Stimulated activated CD4-positive, alpha-beta T cell treated with anti-CD3 and anti-CD28 coated beads, Interleukin-12 subunit alpha, Interleukin-12 subunit beta, amount 100 ng/mL, for 48 hours (primary cell): ENCODE measurements at places on chromosomes 13 and 19.
A peak's percentile ranks its signal among the peaks of the same experiment; 100 is the strongest.

GRCh38 chr13:38103851-38104250 is 234.3 kb upstream of the TRPC4 start:
- no peak for DNase-seq

DNA sequence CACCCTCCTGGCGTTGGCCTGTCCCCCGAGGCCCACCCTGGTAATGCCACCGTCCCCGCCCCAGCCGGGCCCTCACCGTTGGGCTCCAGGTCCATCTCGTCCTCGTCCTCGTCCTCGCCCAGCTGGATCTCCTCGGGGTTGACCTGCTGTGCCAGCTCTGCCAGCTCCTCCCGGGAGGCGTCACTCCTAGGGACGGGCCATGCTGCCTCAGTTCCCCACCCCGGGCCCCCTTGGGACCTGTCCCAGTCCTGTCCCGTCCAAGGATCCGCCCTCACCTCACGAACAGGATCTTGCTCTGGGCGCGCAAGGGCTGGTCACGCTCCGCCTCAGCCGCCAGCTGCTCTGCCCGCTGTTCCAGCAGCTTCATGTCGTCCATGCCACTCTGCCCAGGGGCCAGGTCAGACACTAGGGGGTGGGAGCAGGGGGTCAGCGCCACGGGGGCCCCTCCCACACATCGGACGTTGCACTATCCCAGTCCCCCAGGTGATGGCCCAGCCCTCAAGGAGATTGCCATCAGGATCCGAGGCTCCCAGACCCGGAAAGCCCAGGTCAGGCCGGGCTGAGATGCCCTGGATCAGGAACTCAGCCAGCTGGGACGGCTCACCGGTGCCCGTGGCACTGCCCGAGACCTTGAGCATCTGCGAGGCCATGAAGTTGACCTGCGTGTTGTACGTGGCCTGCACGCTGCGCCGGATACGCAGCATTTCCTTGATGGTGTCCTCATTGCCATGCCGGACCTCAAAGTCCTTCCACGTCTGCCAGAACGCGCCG is 9.5 kb downstream of the XAB2 start:
- no peak for DNase-seq

- no peak for DNase-seq
Observed at GRCh38 chr13:99150575-99151361, 49.9 kb upstream of the UBAC2 start.

- no peak for DNase-seq
Observed at GRCh38 chr13:93951108-93951507, 528.4 kb downstream of the DCT start.

DNA sequence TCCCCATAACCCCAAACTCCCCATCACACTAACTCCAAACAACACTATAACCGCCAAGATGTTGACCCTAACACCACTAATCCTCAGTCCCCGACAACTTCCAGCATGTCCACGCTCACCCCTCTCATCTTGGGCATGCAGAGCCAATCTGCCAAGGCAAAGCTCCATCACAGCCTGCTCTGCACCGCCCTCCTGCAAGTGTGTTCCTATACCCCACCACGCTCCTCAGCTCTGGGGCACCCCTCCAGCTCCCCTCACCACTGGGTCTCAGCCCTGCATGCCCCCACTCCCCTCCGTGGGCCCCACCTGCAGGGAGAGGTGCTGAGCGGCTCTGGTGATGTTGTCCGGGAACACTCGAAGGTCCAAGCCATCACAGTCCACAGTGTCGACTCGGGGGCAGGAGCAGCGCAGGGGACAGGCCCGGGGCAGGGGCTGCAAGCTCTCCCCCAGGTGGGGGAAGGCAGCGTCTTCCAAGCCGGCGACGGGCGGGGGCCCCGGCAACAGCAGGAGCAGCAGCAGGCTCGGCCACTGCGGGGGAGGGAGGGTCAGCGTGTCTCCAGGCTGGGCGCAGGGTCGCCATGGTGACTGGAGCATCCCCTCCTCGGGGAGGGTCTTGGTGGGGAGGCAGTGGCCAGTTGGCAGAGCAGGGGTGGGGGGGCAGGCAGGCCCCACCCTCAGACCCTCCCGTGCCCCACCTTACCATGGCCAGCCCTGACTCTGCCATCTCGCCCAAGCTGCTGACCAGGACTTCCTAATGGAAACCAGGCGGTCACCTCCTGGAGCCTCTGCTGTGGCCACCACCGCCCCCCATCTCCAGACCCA is 527 bp downstream of the PODNL1 start:
- no peak for DNase-seq

DNA sequence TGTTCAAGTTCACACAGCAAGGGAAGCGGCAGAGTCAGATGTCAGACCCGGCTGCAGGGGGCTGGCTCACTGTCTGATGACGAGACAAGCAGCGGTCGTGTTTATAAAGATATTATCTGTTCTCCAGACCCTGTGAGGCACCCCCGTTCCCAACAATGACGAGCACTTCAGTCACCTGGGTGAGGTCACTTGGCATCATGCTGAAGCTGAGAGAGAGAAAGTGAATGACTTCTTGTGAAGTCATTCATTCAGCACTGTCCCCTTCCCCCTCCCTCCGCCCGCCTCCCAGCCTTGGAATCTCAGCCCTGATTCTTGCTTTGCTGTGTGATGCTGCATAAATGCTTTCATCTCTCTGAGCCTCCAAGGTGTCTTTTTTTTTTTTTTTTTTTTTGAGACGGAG is 4.9 kb upstream of the LYPD3 start:
- DNase-seq = no peak

DNA sequence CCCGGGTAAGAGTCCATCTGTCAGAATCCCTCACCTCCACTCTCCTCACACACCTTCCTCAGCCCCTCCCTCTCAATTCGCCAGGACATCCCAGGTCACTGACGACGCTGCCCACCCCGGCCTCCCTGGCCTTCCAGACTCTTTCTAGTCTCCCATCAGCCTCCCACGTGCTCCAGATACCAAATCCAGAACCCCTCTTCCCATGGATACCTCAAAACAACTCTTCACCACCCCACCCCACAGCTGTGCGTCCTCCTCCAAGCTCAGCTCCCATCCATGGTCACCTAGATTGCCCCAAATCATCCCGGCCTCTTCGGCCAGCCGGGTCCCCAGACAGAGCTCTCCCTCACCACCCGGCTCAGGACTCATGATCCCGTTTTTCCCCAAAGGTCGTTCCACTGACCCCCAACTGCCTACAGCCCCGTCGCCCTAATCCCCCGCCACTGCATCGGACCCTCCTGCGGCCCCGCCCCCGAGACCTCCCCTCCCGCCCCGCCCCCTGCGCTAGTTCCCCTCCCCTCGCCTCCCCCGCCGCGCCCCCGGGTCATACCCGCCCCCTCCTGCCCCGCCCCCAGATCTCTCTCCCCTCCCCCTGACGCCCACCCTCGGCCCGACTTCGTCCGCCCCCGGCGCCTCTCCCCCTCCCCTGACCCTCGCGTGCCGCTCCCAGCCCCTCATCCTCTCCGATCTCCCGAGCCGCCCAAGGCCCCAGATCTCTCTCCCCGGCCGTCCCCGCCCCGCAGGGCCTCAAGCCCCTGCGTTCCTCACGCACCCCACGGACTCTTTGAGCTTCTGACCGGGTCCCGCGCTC is 546 bp downstream of the UBXN6 start:
- peak; percentile 19 for DNase-seq

DNA sequence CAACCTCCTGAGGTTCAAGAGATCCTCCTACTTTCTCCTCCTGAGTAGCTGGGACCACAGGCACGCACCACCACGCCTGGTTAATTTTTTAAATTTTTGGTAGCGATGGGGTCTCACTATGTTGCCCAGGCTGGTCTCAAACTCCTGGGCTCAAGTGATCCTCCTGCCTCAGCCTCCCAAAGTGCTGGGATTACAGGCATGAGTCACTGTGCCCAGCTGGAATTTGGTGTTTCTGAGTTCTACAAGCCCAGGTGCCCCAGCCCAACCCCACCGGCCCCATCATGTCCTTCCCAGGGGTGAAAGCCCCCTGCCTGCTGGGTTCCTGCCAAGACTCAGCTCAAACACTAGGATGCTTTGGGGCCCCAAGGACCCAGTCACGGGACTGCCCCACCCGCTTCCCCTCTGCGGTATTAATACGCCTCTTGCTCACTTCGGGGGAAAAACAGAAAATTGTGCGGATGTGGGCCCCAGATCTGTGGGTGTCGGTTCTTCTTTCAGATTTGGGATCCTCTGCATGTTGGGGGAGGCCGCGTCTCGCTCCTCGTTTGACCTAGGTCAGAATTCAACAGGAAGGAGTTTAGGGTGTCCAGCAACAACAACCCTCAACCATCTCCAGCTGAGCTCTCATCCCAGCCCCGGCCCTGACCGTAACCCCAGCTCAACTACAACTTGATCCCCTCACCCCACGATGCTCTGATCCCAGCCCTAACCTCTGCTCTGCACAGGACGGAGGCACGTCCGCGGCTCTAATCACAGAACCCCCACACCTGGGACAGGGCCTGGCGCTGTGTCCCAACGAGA is 3.7 kb upstream of the FCER2 start:
- DNase-seq = peak; percentile 63

DNA sequence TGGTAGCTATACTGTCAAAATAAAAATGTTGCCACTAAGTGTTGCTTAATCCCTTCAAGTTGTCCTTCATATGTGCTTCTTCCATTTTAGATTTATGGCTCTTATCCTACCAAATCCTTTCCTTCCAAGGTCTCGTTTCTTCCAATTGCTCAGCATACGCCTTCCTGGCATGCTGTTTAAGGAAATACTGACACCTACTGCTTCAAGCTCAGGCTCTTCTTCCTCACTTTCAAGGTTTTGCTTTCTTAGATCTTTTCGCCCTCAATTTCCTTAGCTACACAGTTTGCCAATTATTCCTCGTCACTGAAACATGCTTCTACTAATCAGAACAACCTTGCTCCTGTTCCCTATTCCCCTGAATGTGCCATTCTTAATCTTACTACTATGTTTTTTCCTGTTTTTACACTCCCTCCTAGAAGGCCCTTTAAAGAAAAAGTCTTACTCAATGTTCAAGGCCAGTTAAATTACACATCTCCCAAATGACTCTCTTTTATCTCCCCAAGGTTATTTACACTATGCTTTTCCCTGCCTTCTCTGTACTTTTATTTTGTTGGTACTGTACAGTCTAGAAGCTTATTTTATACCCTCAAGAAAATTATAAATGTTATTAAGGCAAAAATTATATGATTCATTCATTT is 343.1 kb downstream of the MZT1 start:
- no peak for DNase-seq

- no peak for DNase-seq
Observed at GRCh38 chr19:38425222-38425809, 703 bp downstream of the RASGRP4 start.

DNA sequence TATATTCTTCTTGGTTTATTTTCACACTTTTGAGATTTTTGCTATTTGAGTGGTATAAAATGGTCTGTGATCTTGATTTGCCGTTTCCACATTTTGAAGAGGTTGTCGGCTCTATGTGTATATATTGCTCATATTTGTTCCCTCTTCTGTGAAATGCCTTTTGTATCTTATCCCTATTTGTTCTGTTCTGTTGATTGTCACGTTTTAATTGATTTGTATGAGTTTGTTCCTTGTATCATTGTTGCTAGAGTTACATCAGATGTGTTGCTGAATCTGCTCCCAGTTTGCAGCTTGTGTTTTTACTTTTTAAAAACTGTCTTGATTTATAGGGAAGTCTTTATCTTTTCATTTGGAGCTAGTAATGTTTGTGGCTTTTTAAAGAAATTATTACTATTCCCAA is 17.1 kb downstream of the USPL1 start:
- no peak for DNase-seq

- no peak for DNase-seq
Observed at GRCh38 chr19:36605877-36606478, 865 bp downstream of the ZNF382 start.

DNA sequence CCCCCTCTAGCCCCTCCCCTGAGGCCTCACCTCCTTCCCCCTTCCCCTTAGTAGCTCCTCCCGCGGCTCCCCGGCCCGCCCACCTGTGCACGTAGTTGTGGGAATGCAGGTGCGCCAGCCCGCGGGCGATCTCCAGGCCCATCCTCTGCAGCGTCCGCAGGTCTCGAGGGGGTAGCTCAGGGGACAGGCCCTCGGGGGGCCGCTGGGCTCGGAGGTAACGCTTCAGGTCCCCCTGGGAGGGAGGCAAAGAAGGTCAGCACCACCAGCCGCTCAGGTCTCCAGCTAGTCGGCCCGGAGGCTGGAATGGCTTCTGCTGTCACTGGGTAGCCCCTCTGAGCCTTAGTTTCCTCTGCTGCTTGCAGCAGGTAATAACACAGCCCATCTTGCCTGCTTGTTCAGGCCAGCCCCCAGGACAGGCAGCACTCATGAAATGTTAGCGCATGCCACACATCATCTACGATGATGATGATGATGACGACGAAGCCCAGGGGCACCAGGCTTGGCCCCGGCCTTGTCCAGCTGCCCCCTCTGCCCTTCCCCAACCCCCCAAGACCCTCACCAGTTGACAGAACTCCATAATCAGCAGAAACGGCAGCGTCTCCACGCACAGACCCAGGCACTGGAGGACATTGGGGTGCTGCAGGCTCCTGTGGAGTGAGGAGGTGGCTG is 9.2 kb downstream of the LMTK3 start:
- no peak for DNase-seq

GRCh38 chr13:106230450-106230849 is 305.0 kb downstream of the EFNB2 start:
- no peak for DNase-seq

GRCh38 chr13:47326061-47326460 is 429.2 kb upstream of the HTR2A start:
- DNase-seq = no peak

DNA sequence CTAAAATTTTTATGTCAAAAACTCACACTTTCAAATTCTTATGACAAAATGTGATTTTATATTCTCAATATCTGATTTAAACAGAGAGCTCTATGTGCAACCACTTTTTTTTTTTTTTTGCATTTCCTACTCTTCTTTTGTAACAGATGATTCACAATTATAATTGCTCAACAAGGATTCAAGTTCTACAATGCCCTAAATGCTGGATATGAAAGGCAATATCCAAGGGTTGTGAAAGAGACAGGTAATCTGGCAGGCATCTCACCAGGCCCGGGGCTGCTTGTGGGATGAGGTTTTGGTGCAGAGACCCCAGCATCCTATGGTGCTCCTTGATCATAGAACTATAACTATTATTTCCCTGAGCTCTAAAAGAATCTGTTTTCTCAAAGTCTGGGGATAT is 363.6 kb upstream of the NBEA start:
- no peak for DNase-seq

DNA sequence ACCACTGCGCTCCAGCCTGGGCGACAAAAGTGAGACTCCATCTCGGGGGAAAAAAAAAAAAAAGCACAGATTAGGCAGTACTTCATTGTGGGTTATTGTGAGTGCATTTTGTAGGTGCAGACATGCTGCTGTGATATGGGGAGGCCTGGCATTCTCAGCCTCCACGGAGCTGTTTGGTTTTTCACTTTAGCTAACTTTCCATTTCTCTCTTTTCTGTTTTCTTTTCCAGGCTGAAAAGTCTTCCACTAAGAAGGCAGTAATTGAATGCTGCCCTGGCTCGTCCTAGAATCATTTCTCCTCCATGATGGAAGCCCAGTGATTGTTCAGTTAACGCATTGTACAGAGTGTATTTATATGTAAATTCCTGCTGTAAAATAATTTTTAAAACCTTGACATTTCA is 2.0 kb upstream of the WDR88 start:
- DNase-seq = no peak
